Stimulated activated CD4-positive, alpha-beta T cell treated with anti-CD3 and anti-CD28 coated beads, TNF-alpha, amount 100 ng/mL, for 4 hours (primary cell): ENCODE measurements at places on chromosomes 3 and 15.

GRCh38 chr3:149771652-149772271, 19.5 kb upstream of the COMMD2 start:
- no peak for DNase-seq

DNA sequence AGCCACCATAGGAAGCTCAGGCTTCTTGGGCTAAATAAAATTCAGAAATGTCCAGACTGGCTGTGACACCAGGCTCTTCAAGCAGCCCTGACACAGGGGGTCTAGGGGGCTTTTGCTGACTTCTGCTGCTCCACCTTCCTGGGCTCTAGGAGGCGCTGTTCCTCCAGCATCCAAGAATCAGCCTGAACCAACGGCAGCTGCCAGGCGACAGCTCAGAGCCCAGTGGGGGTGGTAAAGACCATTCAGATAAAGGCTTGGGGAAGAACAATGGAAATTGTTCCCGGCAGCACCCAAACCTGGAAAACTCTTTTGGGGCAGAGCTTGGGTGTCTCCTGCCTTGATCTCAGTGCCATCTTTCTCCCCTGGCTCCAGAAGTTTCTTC, 21.6 kb upstream of the PSTPIP1 start:
- DNase-seq, result no peak

DNA sequence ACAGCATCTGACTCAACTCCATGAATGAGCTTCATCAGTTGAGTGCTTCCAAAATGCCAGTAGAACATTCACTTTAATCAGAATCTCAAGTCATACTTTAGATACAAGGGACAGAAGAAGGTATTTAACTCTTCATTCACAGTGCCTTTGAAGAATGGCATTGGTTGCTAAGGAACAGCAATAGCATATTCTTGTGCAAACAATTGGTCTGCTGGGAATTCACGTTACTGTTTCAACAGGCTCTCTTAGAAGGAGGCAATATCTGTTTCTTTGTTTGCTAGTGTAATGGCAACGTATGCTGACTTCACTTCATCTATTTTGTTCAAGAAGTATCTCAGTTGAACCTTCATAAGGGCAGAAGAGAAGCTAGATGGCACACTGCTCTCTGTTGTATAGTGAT, 113.9 kb downstream of the TMEM108 start:
- no peak for DNase-seq

GRCh38 chr15:85611361-85611760, 183.4 kb downstream of the KLHL25 start:
- no peak for DNase-seq

DNA sequence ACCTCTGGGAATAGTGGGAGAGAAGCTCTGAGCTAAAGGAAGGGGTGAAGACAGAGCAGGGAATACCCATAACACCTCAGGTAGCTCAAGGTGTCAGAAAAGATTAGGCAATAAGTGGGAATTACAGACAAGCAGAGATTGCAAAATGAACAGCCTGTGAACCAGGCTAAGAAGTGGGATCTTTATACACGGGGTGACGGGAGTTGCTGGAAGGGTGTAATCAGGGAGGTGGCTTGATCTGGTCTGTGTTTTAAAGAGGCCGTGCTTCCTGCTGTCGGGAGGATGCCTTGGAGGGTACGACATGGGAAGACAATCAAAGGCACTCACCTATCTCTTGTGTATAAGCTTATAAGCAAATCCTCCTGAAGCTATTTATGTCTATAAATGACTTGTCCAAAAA, 216.3 kb downstream of the CLSTN2 start:
- DNase-seq, result no peak

DNA sequence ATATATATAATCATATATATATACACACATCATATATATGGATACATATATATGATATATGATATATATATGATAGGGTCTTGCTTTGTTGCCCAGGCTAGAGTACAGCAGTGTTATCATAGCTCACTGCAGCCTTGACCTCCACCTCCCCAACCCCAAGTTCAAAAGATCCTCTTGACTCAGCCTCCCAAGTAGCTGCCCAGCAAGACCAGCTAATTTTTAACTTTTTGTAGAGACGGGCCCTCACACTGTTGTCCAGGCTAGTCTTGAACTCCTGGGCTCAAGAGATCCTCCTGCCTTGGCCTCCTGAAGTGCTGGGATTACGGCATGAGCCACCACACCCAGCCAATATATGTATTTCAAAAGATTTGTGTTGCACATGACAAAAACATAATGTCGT, 83.0 kb downstream of the TBL1XR1 start:
- no peak for DNase-seq

DNA sequence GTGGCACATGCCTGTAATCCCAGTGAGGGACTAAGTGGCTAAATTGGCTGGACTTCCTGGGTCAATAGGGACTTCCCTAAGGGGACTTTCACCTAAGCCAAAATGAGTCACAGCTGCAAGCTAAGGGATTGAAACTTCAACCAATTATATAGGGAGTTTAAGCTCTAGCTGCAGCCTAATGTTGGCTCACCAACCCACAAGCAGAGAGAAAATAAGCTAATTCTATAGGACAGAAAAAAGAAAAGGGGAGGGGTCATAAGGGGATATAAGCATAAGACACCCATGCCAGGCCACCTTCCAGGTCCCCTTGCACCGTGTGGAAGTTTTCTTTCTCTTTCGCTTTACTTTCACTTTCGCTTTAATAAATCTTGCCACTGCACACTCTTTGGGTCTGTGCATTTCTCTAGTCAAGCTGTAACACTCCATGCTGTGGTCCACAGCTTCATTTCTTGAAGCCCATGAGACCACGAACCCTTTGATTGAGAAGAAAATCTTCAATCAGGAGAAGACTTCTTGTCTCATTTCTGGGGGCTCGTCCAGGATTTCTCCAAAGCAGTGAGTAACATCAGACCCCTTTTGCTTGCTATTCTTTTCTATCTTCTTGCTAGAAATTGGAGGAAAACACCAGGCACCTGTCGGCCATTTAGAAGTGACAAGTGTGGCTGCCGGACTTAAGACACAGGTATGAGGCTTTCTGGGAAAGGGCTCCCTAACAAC, 192.3 kb downstream of the IGSF11 start:
- DNase-seq, result no peak

DNA sequence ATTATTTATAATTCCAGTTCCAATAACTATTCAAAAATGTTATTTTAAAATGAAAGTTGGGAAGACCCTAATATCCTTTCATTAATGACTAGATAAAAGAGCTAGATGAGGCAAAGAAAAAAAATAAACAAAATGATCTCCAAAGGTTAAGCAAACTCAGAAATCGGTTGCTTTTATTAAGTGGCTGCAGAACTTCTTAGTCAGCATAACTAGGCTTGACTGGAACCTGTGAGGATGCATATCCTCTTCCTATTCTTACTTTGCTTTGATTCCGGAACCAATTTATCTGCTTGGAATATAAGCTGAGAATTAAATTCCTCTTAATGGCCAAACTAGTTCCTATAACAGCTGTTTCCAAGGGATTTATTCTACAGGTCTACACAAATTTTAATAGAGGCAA, 10.7 kb downstream of the GAP43 start:
- no peak for DNase-seq

GRCh38 chr3:79041621-79042020, 726.2 kb downstream of the ROBO1 start:
- no peak for DNase-seq

DNA sequence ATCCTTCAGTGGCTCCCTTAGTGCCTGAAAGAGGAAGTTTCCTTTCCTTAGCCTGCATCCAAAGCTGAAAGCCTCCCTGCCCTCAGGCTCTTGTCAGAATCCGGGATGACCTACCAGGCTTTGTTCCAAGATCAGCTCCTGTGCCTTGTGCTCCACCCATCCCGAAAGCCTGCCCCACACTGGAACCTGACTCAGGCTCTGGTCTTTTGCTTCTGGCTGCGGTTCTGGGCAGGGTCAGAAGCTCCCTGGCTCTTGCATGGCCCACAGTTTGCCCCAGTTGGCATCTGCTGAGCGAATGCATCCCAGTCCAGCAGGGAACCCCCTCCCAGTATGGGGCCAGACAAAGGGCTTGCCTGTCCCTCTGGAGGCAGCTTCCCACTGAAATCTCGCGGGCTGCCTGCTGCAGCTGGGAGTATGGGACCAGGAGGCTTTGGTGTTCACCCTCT, 25.9 kb upstream of the KIF23 start:
- DNase-seq, result no peak

DNA sequence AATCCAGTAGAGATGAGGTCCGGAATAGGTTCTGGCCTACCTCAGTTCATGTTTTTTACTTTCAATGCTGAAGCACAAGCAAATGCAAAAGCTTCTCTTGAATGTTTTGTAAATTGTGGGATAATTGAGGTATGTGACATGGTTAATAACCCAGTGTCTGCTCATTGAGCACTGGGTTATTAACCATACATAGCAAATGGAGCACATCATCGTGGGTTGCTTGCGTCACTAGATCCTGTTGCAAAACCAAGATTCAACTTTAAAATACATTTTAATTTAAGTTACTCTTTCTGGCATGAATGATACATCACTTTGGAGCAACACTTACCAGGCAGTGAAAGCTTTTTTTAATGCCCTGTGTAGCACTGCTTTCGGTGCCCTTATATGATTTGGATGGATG, 165.6 kb downstream of the IGF1R start:
- no peak for DNase-seq

DNA sequence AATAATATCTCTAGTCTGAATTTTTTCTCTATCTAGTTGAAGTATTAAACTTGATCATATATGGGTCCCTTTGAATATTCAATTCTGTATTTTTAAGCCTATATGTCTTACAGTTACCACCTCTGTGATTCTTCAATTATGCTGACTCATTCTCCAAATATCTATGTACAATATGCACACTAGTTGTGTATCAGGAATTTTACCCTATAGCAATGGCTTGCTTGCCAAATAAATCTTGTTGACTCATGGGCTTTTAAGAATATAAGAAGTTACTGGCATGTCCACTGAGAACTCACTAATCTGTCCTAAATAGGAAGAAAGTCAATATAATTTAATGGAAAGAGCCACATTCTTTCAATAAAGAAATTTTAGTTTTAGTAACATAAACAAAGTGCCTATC, 656.3 kb downstream of the RBMS3 start:
- DNase-seq, result no peak

- DNase-seq, result no peak
Observed at GRCh38 chr3:46913644-46914043, 36.1 kb downstream of the PTH1R start.

GRCh38 chr15:48472756-48473155, 141.5 kb downstream of the DUT start:
- no peak for DNase-seq

DNA sequence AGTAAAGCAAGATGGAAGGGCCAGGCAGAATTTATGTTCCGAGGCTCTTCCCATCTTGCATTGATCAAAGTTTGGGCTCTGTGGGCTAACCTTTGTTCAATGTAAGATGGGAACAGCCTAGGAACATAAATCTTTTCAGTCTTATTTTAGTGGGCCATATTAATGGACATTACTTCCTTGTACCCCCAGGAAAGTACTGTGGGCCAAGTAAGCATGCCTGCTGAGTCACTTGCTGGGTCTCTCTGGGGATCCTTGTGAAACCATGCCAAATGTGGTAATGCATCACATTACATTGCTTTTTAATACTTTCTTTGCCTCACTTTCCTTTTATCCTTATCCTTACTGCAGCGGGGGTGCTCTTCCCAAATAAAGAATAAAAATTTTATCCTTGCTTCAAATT, 349.5 kb upstream of the POU1F1 start:
- no peak for DNase-seq

DNA sequence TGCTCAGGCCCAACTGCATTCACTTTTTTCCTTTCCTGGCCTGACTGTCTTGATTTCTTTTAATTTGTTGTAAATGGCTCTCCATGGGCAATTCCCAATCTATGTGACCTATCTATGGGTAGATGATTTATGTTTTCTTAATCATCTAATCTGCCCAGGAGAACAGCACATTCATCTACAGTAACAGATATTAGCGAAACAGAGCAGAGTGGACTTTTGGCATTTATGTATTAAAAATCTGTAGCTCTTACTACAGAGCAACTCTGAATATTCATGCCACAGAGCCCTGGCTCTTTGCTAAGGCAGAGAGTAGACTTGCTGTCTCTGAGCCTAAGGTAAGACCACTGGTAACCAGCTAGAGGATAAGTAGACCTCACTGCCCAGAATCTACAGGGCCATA, 674.9 kb upstream of the ADAMTS9 start:
- no peak for DNase-seq

DNA sequence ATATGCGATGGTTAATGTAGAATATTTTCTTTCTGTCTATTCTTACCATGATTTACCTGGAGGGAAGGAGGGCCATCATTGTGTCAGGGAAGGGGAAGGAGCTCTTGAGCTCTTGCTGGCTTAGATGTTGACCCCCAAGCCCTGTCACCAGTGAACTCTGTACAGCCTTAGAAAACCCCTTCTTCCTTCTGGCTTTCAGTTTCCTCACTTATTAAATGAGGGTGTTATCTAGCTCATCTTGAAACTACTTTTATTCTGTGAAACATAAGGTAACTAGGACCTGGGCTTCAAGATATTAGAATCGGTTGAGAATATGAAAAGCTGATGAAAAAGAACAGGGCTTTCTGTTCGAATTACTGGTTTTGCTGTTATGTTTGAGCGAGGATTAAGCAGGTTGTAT, 25.1 kb upstream of the UTS2B start:
- DNase-seq, result no peak

GRCh38 chr3:8761866-8762265, 7.5 kb downstream of the OXTR start:
- DNase-seq, result no peak

GRCh38 chr3:196735751-196736150, 3.9 kb upstream of the PAK2 start:
- no peak for DNase-seq

DNA sequence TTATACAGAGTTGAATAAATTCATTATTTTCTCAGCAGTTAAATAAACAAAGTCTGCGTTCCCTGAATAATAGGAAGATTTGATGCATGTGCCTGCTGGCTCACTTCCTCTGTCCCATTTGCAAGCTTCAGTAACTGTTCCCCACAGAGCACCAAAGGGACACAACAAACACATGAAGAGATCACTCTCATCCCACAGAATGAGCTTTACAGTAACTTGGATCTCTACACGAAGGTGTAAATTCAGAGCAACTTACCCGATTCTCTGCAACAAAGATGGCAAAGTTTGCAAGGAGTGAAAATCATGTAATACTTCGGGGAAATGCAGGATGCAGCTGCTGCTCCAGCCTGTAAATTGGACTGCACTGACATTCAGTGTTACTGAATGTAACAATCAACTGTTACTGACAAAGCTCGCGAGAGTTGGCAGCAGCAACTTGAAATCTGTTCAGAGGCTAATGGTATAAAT, at the start of gene BCHE:
TSS of gene BCHE (minus strand) at position 366 of the 468 bp plus-strand sequence. CDS start 6,390 bp downstream, outside the sequence.
- no peak for DNase-seq

GRCh38 chr15:49055630-49056029, 9.4 kb upstream of the SECISBP2L start:
- DNase-seq, result no peak

GRCh38 chr3:29936054-29936453, 655.2 kb downstream of the RBMS3 start:
- DNase-seq, result no peak

GRCh38 chr3:31840252-31840651, 140.8 kb downstream of the OSBPL10 start:
- DNase-seq, result no peak
